GM12891 (cell line): ENCODE measurements at places on chromosomes 12 and 14.

GRCh38 chr12:8096281-8096915 is 14.3 kb downstream of the NECAP1 start:
- no peak for DNase-seq

- DNase-seq: no peak
Measured at GRCh38 chr12:12874029-12874428, 17.3 kb upstream of the GPRC5A start.

GRCh38 chr12:42744539-42745182 is 155.1 kb upstream of the PRICKLE1 start:
- DNase-seq: no peak

DNA sequence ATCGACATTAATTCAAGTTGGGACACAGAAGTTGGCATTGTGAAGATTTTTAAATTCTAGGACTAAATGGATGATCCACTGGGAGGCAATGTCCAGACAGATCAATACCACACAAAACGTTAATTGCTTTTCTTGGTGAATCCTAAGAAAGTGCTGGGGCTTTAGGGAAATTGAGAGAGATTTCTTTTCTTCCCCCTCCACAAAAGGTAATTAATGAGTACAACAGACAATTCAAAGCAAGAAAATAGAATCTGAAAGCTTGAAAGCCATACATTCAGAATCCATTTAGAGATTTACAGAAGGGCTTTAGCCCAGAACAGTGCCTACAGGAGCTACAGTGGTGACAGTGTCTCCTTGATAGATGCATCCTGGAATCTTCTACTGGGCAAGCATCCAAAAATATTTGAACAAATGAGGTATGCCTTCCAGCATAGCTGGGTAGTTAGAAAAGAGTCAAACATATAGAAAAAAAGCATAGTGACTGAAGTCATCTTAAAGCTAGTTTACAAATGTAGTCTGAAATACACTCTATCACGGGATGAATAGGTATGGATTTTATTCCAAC is 718.1 kb downstream of the DIO2 start:
- no peak for DNase-seq

GRCh38 chr14:22403296-22403695 is 185.7 kb downstream of the DAD1 start:
- DNase-seq: no peak

- no peak for DNase-seq
Measured at GRCh38 chr12:76449993-76450392, 101.8 kb upstream of the BBS10 start.

GRCh38 chr14:88554457-88555286 is at the start of gene PTPN21:
Gene PTPN21, minus strand, starts transcription at chr14:88555007. Its CDS starts 4,590 bp downstream, at chr14:88550417.
- peak; percentile 42 for DNase-seq

GRCh38 chr12:20701106-20701505 is 6.0 kb downstream of the SLCO1C1 start:
- no peak for DNase-seq

DNA sequence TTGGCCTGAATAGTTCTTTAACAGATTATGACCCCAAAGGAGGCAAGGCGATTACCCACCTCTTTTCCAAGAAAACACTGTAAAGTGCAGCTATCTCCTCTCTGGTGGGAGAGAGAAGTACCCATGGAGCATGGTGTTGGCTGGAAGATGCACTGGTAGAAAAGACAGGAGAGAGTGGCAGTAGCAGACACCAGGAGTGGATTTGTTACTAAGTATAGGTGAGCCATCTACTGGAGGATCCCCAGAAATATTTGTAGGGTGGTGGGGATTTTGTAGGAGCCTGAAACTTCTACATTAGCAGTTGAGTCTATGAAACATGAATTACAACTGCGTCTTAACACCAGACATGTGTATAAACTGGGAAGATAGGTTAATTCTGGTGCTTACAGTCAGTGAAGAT is 148.0 kb downstream of the SLC38A4 start:
- DNase-seq: no peak

- DNase-seq: no peak
Measured at GRCh38 chr14:88482524-88482923, 72.3 kb downstream of the PTPN21 start.

DNA sequence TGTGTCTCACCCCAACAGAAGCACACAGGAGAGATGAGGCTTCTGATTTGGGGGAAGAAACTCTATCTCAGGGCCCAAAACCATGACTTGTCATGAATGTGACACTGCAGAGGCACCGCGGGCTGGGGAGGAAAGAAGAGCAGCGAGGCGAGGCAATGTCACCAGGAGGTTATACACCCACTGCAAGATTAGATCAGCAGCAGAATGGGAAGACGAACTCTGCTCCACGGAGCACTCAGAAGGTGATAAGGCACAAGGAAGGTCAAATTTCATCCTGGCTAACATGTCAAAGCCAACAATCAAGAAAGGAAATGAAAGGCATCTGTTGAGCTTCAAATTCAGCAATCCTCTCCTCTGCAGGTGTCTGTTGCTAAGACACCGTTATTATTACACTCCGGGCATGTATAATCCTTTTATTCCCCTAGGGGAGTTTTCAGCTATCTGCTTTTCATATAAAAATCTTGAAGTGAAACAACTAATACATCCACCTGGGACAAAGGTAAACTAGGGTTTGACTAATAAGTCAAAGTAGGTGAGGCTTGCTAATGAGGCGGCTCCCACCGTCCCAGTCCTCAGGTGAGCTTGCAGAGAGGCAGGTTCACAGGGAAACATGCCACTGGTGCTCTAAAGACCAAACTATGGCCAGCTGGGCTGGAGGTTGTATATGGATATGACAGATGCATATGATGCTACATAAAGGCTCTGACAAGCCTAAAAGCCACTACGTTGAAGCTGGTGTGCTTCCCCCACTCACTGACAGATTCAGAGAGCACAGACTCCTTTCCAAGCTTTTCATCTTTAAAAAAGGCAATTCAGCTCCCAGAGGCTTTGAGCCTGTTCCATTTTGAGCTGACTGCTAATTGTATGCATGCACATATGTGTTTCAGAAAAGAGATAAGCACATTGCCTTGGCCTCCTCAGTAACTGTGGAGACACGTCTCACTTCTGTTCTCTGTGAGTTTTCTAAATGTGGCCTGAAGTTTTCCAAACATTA is 221.2 kb downstream of the NELL2 start:
- no peak for DNase-seq

GRCh38 chr12:86914721-86915120 is 658.5 kb upstream of the MGAT4C start:
- peak; percentile 1 for DNase-seq

- DNase-seq: no peak
Measured at GRCh38 chr12:90924406-90924805, 30.6 kb downstream of the CCER1 start.

GRCh38 chr12:66808606-66809005 is 129.7 kb upstream of the GRIP1 start:
- no peak for DNase-seq

DNA sequence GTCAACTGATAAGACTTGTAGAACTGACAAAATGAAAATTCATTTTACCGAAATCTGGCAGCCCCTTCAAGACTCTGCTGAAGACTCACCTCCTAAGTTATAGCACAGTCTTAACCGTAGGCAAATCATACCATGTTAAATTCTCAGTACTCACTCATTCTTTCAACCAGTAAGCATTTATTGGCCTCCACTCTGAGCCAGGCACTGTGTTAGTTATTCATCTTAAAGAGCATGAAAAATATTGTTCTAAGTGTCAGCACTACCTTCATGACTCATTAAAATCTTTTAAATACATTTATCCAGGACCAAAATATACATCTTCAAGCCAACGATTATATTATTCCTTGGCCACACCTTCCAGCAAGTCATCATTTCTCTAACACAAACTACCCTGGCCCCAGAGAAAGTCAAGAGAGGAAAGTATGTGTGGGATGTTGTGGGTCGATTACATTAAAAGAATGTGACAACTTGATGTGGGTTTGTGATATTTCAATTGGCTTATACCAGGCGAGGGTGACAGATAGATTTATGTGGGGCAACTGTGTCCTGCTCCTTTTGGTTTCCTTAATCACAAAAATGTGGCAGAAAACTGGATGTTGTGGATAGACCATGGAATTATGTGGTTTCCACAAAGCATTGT is 55.0 kb downstream of the TMEM30B start:
- no peak for DNase-seq

GRCh38 chr12:10842862-10843261 is 6.4 kb downstream of the PRR4 start:
- DNase-seq: no peak

- DNase-seq: no peak
Measured at GRCh38 chr12:13981990-13982389, 588 bp upstream of the GRIN2B start.

GRCh38 chr12:82746668-82747067 is 60.0 kb downstream of the TMTC2 start:
- no peak for DNase-seq

DNA sequence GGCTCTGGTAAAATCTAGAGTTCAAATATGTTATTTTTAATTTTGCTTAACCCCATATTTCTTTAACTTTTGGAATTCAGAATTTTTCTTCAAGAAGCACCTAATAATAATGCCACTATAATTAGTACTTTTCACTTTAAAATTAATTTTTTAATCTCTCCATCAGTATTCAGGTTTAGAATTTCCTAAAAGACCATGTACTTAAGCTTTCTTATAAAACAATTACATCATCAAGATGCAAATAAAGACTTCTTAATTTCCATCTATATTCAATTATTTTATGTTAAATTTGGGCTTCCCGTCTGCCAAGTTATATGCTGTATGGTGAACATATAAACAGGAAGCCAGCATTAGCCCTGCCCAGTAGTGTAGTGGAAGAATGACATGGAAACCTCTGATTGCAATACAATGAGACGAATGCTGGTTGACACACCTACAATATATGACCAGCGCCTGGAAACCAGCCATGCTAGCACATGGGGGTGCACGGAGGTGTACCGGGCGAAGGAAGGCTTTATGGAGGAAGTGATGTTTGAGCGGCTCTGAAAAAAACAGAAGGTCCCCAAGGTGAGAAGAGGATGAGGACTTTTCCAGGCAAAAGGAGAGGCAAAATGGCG is 82.2 kb downstream of the LLPH start:
- DNase-seq: no peak

DNA sequence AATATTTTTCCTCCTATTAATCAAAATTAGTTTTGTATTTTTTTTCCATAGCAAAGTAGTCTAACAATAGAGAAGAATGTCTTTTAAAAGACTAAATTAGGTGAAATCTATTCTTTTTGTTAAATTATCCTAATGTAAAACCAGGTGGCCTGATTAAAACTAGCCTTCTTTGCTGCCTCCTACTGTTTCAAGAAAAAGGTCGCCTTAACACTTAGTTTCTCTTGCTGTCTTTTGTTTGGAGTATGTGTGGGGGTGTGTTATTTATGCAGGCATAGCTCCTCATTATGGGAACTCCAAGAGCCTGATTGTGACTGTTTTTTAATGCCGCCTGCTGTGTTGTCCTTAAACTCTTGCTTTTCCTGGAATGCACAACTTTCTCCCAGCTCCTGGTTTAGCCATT is 855.3 kb downstream of the DIO2 start:
- no peak for DNase-seq

GRCh38 chr14:104657563-104658324 is 31.7 kb upstream of the INF2 start:
- no peak for DNase-seq

DNA sequence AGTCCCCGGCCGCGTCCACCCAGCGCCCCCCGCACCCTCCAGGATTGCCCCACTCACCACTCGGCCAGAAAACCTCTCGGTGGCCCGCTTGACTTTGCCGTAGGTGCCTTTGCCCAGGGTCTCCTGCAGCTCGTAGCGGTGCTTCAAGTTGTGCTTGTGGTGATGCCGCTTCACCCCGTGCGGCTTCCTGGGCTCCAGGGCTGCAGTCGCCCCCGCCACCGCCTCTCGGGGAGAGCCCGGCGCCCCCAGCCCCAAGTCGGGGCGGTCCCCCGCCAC is 459 bp downstream of the NUAK1 start:
- no peak for DNase-seq

GRCh38 chr12:80979251-80979650 is 41.5 kb upstream of the LIN7A start:
- DNase-seq: no peak
